NCI-H2107 (cell line): ENCODE measurements at places on chromosomes 5 and 9.

DNA sequence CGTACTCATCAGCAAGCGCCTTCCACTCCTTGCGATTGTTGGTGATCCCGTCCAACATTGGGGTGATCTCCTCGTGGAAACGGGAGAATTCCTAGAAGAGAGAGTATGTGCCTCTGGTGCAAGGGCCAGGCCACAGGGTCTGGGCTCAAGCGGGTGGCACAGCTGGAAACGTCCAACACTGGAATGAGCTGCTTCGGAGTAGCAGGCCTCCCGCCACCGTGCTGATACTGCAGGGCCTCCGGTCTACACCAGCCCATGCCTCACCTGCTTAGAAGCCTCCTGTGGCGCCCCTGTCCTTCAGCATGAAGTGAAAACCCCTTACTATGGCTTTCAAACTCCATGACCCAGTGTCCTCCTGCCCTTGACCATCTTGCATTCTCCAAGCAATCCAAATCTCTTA is 81.4 kb downstream of the PDE6A start:
- DNase-seq, result no peak

GRCh38 chr9:1702701-1703100 is 312.4 kb upstream of the SMARCA2 start:
- DNase-seq, result no peak

GRCh38 chr9:94085062-94085639 is 887 bp downstream of the PTPDC1 start:
- no peak for DNase-seq

GRCh38 chr5:175681968-175682340 is 24.1 kb downstream of the HRH2 start:
- DNase-seq, result no peak

DNA sequence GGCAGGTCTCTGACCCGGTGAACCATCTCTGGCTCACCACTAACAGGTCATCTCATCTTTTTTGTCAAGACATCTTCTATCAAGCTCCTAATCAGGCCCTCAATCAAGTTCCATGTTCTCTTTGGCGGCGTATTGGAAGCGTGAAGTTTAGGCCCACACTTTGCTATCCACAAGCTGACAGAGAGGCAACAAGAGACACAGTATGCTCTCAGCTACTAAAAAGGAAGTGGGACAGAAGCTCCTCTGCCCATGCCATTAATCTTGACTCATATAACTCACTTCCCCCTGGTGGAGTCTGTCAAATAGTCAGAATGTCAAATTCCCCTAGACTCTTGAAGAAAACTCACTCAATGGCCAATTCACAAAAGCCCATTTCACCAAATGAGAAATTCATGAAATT is 77.6 kb upstream of the TMC1 start:
- DNase-seq, result no peak

GRCh38 chr5:144141585-144141984 is 28.9 kb downstream of the YIPF5 start:
- DNase-seq, result no peak

GRCh38 chr5:171961117-171961516 is 45.3 kb downstream of the FBXW11 start:
- DNase-seq, result no peak

- no peak for DNase-seq
Observed at GRCh38 chr5:95870105-95870672, 47.7 kb upstream of the GLRX start.

- no peak for DNase-seq
Observed at GRCh38 chr9:108325406-108325805, 530.4 kb downstream of the ACTL7B start.

- DNase-seq, result no peak
Observed at GRCh38 chr5:163506726-163507125, 1.3 kb downstream of the MAT2B start.

GRCh38 chr5:17127743-17128231 is 89.6 kb upstream of the BASP1 start:
- no peak for DNase-seq

DNA sequence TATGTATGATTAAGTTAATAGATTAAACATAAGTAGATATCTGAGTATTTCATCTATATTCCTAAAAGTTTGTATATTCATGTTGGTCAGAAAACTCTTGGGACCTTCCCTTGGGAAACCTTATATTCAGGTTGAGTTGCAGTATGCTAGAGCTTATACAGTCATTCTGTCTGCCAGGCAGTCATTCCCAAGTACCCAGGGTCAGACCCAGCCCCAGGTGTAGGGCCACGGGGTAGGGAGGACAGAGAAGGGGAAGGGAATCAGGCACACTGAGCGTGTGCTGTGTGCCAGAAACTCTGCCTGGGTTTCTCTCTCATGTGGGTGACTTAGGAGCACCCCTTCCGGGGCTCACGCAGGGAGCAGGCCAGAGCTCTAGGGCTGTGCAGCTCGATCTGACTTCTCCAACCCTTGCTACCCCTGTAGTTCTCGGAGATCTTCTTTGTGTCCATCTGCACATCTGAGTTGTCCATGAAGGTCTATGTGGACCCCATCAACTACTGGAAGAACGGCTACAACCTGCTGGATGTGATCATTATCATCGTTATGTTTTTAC is 28.2 kb downstream of the CATSPER3 start:
- DNase-seq, result no peak

DNA sequence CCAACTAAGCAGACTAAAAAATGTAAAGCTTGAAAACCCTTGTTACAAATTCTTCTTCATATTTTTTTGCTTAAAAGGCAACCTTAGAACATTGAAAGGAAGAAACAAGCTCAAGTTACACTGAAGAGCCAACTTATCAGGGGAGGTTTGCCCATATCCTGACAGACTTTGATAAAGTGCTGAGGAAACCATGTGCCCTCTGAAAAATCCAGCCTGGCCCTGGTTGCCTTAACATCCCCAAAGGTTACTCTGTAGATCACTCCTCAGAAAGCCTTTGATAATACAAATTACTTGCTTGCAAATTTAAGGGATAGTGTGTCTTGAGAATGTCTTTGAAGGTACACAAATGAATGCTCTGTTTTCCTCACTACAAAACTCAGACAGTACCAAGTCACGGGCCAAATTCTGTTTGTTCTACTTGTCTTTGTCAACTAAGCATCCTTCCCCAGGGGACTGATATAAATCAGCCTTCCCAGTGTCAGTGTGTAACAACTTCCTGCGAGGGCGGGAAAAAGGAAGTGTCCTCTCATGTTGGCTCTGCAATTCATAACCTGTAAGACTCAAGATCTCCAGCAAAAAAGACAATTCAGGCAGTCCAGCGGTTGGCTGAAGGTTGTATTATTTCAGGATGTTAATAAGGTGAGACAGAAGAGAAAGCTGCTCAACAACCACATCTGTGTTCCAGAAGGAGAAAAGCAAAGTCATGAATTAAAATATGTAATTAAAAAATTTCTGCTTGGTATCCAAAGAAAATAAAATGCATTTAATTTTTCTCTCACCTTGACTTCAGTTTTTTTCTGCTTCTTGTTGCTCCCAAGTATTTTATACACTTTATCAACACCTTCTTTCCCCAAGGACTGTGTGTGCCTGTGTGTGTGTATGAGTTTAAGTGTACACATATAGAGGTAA is 199.9 kb downstream of the PIK3R1 start:
- DNase-seq, result no peak

GRCh38 chr9:26158631-26159150 is 480.4 kb upstream of the TUSC1 start:
- no peak for DNase-seq

GRCh38 chr9:26361010-26361409 is 531.6 kb downstream of the CAAP1 start:
- no peak for DNase-seq

DNA sequence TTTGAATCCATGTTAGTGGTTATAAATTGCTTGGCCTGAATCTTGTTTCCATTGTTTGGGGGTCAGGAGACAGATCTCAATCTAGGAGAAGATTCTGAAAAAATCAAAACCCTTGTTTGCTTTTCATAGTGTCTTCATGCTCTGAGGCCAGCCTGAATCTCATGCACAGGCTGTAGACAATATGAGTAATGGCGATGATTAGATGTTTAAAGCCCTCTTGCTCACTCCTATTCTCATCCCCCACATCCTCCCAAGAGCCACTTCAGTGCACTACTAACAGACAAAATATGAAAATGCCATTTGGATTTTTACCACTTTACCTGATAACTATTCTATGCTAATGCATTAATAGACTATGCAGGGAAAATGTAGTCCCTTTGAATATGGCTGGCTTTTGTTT is 129.4 kb downstream of the NUDT12 start:
- DNase-seq, result no peak

DNA sequence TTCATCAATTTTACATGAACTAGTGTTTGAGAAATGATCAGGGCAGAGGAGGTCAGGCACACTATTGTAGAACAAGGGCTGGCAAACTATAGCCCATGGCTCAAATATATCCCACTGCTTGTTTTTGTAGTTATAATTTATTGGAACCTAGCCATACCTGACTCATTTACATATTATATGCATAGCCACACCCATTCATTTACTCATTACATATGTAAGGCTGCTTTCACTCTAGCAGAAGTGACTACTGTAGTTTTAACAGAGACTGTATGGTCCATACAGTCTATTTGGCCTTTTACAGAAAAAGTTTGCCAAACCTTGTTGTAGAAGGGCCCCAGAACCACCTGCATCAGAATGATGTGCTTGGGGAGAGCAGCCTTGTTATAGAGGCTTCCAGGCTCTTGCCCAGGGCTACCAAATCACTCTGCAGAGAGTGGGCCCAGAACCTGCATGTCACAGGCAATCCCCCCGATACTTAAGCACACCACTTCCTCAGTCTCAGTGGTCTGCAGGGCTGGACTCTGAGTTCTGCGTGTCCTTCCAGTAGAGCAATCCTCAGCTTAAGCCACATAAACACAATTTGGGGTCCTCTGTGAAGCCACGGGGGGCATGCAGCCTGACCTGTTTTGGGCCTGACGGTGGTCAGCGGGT is 6.7 kb downstream of the ANKS6 start:
- no peak for DNase-seq

DNA sequence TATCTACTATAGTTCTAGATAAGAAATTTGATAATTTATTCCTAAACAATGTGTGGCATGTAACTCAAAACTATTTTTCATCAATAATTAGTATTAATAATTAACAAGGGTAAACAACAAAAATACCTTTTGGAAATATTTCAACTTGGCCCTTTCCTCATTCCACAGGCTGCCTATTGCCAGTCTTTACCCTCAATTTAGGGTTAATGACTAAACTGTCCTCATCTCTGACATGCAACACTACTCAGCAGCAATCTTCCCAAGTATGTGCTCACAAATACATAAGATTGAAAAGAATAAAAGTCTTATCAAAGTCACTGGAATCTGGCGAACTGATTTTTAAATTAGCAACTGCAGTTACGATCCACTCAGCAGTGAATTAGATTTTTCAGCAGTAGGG is 153.6 kb downstream of the GLIS3 start:
- no peak for DNase-seq

DNA sequence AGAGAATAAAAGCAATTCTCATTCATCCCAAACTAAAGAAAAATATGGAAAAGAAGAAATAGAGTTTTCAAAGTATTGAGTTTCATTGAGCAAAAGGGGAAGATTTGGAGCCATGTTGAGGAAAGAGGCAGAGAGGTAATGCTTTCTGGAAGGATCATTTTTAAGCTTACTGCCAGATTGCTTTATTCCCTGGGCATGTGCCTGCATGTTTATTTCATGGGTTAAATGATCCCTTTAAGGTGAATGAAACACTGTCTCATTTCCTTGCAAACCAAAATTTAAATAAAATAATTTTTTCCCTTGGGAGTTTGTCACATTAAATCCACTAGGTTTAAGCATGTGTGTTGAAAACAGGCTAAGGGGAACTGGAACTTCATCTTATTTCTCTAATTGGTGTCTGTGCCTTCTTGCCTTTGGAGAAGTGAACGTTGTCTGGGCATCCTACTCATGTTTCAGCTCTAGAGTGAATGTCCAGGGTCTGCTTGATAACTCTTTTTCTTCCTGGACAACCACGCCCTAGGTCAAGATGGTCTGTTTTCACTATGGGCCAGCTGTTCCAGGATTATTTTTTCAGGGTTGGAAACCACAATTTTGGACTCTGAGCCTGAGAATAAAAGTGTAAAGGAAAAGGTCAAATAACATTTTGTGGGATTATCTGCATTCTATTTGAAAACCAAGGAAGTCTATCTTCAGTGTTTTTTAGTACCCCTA is 114.1 kb upstream of the ELL2 start:
- no peak for DNase-seq

DNA sequence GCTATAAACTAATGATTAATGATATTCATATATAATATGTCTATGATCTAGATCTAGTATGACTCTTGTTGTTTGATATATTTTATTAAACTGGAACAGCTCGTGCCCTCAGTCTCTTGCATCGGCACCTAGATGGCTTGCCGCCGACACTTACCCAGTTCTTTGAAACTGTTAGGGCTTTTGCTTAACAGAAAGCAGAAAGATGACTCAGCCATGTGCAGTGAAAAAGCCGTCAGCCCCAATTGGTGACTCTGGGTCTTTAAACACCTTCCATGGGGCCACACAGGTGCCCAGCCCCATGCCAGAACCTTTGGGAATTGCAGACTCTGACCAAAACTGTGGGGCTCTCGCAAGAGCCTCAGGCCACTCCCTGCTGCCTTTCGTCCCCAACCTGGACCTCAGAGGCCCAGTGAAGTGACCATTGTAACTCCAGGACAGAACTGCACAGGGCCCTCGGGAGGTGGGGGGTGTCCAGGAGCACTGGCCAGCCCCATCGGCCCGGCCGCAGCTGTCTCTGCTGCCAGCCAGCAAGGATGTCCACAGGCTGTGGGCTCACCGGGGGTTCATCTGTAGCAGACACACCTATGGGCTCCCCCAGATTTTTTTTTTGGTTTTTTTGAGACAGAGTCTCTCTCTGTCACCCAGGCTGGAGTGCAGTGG is 7.8 kb downstream of the LCN10 start:
- no peak for DNase-seq

GRCh38 chr9:70830618-70831017 is 290.8 kb downstream of the TRPM3 start:
- no peak for DNase-seq

DNA sequence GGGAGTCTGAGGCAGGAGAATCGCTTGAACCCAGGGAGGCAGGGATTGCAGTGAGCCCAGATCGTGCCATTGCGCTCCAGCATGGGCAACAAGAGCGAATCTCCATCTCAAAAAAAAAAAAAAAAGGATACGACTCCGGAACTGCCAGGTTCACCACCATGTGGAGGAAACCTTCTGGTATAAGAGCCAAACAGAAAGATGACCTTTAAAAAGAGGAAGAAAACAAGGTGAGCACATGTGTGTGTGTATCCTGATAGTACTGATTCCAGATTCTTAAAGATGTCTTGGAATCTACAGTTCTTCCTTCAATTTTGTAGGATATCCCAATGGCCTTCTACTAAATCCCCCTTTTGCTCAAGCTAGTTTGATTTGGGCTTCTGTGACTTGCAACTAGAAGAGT is 33.7 kb downstream of the FBXO10 start:
- DNase-seq, result no peak

- DNase-seq, result no peak
Observed at GRCh38 chr5:118679264-118679940, 308.9 kb downstream of the DTWD2 start.

DNA sequence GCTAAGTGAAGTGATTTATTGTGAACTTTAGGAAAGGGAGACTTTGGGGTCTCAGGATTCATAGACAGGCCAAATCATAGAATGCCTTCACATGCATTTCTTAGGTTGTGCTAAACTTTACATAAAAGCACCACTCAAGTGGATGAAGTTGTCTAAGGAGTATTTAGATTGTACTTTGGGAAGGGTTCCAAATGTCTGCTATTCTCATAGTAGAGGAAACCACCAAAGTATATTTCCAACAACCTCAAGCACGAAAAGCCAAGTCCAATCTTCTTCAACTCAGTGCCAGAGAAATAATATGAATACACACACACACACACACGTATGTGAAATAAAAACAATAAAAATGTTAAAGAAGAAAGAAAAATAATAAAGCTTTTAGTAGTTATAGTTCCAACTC is 41.8 kb downstream of the ENC1 start:
- no peak for DNase-seq

- DNase-seq, result no peak
Observed at GRCh38 chr5:33531824-33532223, 91.1 kb downstream of the TARS1 start.
